ENCODE measurements at places on chromosomes 5 and 9. TPM values are rescaled to one million over a fixed set of nuclear protein-coding genes. Genes with fewer than 3 reads are reported as not detected.
A peak's percentile ranks its signal among the peaks of the same experiment; 100 is the strongest.

- DNase-seq, result no peak
Observed at GRCh38 chr5:121975294-121975693, 13.5 kb downstream of the SRFBP1 start.

DNA sequence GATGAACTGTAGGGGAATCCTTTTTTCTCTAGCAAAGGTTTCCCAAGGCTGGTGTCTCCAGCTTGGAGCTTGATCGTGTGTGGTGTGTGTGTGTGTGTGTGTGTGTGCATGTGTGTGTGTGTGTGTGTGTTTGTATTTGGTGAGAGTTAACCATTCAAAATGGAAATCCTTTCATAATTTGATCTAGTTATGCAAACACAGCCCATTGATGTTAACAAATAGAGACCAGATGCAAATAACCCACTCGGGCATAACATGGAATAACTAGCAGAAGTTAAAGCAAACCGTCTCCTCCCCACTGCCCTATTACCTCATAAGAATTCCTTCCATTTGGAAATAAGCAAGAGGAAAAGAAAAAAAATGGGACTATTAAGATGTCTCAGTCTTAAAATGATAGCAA, 24.9 kb upstream of the ZSWIM6 start:
- no peak for DNase-seq

GRCh38 chr5:1511651-1512540, 11.9 kb downstream of the LPCAT1 start:
- peak; percentile 60 for DNase-seq

GRCh38 chr5:122816756-122817155, 28.7 kb upstream of the SNX24 start:
- DNase-seq, result no peak

- DNase-seq, result peak; percentile 93
Observed at GRCh38 chr9:121285835-121286687, 18.1 kb downstream of the GSN start.

DNA sequence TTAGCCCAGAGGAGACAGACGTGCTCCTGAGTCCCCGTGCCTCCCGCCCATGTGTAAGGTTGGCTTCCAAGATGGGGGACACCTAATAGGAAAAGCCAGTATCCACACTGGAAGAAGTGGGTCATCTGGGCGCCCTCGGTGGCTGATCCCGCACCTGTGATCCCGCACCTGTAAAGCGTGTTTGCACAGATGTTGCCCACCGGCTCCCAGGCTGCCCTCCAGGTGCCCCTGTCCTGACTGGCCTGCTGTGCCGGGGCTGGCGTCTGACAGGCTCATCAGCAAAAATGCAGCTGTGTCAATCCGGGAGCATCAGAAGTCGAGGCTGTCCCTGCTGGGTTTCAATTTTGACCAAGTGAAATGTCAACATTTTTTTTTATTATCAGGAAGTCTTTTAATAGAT, 88.5 kb downstream of the IRX1 start:
- no peak for DNase-seq

DNA sequence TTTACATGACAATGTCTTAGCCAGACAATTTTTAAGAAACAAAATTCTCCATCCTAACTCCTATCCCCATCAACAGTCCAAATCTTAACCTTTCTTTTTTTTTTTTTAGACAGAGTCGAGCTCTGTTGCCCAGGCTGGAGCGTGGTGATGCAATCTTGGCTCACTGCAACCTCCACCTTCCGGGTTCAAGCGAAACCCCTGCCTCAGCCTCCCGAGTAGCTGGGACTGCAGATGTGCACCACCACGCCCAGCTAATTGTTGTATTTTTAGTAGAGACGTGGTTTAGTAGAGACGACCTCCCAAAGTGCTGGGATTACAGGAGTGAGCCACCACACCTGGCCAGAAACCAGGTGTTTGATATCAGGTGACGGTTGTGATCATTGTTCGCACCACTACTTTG, 10.2 kb downstream of the ABL1 start:
- no peak for DNase-seq

- DNase-seq, result no peak
Observed at GRCh38 chr5:137462265-137462590, 36.9 kb downstream of the SPOCK1 start.

GRCh38 chr5:91976451-91976850, 593.3 kb upstream of the ARRDC3 start:
- DNase-seq, result no peak

GRCh38 chr5:156693113-156693512, 157.0 kb upstream of the PPP1R2B start:
- no peak for DNase-seq

DNA sequence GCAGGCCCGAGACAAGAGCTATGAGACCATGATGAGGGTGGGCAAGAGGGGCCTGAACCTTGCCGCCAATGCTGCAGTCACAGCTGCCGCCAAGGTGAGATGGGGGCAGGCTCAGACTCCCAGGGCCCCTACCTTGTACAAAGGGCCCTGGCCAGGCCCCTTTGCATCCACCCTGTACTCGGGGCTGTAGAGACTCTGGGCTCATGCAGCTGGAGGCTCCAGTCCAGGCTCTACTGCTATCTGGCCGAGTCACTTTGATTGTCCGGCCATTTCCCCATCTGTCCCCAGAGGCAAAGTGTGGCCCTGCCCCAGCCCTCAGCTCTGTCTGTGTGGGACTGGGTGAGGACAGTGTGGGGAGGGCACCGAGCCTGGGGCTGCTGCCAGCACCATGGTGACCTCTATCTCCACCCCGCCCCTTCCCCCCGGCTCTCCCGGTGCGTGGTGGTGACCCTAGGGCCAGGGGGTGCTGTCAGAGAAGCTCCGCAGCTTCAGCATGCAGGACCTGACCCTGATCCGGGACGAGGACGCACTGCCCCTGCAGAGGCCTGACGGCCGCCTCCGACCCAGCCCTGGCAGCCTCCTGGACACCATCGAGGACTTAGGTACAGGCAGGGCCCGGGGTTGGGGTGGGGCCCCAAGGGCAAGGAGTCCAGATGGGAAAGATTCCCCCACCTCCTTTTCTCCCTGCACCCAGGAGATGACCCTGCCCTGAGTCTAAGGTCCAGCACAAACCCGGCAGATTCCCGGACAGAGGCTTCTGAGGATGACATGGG, 6.1 kb downstream of the REEP2 start:
- no peak for DNase-seq

- no peak for DNase-seq
Observed at GRCh38 chr5:19534751-19535150, 453.2 kb downstream of the CDH18 start.

DNA sequence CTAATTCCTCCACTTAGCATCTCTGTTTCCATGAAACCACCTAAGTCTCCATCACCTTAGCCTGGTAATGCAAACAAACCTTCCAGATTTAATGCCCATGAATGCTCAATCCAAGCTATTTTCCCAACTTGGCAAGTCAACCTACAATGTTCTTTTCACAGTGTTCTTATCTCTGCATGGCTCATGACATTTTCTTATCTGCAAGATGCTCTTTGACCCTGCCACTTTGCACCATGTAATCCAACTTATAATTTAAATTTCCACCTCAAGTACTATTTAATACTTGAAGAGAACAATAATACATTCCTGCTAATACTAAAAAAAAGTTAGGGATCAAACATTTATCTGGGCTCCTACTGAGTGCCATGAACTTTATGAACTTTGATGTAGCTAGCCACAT, 164.3 kb downstream of the TMEM232 start:
- no peak for DNase-seq

DNA sequence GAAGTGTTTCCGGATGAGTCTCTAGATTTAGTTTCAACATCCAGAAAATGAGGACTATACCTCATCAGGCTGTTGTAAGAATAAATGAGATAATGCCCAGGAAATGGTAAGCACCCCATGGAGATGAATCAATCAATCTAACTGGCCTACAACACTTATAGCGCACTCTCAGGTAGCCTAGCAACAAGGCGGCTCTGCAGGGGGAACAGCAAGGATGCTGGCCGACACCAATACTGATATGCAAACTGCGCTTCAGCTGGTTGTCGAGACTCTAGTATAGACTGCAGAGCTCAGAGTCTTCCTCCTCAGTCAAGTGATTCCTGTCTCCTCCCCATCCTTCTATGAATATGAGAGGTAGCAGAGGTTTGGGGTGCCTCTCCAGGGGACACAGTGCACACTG, 218.8 kb upstream of the WWC1 start:
- DNase-seq, result no peak

GRCh38 chr5:113293975-113294310, 140.8 kb downstream of the TSSK1B start:
- DNase-seq, result no peak

GRCh38 chr5:32812399-32812798, 101.3 kb downstream of the NPR3 start:
- DNase-seq, result no peak

GRCh38 chr9:15176836-15177235, 130.2 kb downstream of the TTC39B start:
- DNase-seq, result no peak

GRCh38 chr5:105740242-105740641, 1930.5 kb downstream of the EFNA5 start:
- DNase-seq, result no peak

DNA sequence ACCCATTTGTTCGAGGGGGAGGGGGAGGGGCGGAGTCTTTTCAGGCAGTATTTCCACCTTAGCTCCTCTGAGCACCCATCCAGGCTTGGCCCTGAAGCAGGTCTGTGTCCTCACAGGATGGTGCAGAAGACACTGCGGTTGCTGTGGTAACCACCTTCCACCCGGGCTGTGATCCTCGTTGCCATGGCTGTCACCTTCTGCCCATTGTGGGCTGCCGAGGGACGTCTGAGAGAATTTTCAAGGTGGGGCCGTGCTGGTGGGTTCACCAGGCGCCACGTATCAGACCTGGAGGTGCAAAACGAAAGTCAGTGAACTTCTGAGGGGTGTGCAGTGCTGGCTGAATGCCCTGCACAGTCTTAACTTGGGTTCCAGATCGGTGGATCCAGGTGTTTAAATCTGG, 26.7 kb downstream of the POLR1E start:
- DNase-seq, result no peak

DNA sequence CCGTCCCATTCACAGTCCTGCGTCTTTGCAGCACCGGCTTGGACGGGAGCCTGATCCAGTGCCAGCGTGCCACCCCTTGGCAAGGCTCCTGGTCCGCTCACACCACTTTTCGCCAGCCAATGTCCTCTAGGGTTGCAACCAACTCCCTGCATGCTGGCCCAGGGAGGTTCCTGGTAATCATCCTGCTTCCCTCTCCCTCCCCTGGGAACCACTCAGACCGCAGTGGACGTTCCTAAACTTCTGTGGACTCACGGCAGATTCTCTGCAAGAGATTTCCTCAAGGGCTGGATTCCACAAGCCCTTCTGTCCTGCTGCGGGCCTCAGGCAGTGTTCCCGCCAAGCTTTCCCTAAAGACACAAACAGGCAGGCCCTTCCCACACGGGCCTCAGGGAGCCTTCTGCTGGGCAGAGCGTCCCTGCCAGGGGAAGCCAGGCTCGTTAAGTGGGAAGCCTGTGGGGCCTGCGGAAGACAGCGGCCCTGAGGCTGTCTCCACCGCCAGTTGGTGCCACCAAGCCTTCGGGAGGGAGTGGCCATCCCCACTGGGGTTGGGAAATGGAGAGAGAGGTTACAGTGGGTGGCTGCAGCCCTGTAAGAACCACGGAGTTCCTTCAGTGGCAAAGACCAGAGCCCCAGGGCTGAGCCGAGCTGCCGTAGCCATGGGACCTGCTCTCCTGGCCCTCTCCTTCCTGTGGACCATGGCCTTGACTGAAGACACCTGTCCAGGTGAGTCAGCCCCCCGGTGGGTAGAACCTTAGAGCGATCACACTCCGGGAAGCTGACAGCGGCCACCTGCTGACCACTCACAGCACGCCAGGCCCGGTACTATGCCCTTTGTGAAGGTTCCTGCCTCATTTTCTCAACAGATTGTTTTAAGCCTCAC, 16.4 kb upstream of the FCN2 start:
- DNase-seq, result peak; percentile 78

GRCh38 chr5:69527128-69527770, 32.7 kb upstream of the GTF2H2C start:
- no peak for DNase-seq

- no peak for DNase-seq
Observed at GRCh38 chr9:99363509-99363908, 141.4 kb downstream of the SEC61B start.

GRCh38 chr5:151724360-151724759, 34.1 kb downstream of the ATOX1 start:
- no peak for DNase-seq

DNA sequence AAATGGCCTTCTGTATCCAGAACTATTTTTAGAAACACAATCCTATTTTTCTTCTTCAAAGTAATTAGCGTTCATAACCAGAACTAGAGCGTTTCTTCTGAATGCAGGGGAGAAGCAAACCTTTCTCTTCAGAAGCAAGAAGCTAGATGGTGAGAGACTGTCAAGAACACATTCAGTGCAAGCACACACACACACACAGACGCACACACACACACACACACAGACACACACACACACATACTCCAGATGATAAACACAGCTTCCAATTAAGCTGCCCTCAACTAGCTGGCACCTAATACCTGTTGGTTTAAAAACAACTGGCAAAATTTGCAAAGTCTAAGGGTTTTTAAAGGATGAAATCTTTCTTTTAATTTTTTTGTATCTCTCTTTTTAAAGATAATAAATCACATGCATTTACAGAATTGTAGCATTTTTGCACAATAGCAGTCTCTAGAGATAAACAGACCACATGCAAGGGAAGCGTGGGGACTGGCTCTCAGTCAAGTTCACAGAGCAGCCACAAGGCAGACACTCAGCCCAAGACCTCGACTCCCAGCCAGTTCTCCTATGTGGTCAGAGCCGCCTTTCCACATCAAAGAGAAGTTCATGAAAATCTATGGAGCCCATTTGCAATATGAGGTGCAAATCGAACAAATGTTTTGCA, 138.5 kb downstream of the TTLL11 start:
- peak; percentile 85 for DNase-seq

DNA sequence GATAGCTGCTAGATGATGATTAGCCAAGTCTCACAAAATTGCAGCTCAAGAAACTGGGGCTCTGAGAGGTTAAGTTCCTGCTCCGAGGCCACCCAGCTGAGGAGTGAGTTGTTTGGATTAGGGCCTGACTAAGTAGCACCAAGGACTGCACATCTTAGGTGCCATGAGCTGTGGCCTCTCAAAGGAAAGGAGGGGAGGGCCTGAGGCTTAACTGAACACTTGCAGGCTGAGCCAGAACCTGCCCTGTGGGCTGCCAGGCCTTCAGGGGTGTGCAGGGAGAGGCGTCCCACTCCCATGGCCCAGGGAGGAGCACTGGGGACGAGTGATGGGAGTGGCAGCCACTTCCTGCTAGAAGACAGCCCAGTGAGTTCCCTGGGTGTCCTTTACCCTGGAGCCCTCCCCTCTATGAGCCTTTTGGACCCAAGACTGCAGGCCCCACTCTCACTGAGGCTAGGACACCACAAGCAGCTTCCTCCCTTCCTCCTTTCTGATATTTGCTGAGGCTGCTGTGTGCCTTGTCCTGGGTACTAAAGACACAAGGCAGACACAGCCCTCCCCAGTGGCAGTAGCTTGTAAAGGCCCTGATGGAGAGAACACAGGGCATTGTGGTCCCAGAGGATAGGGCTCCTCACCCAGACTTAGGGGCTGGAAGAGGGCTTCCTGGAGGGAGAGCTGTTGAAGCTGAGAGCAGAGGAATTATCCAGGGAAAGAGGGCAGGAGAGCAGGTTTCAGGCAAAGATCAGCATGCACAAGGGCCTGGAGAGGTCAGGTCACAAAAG, 22.1 kb downstream of the LMX1B start:
- DNase-seq, result no peak

GRCh38 chr5:171629221-171629620, 156.4 kb upstream of the SMIM23 start:
- peak; percentile 41 for DNase-seq

Gene QRFP
- total RNA-seq, result not detected

Gene SLC34A1
- total RNA-seq, result not detected

Gene SPINK4
- not detected for total RNA-seq

Gene DEPDC1B
- not detected for total RNA-seq

Gene GZMA
- not detected for total RNA-seq

Gene OTP
- total RNA-seq, result not detected

Gene CCDC152
- total RNA-seq, result not detected

Gene ANGPTL2
- 50.5 TPM for total RNA-seq

Gene EMB
- total RNA-seq, result 13.2 TPM

Gene UGCG
- 22.5 TPM for total RNA-seq
